ENCODE measurements at places on chromosomes 16 and 17.

DNA sequence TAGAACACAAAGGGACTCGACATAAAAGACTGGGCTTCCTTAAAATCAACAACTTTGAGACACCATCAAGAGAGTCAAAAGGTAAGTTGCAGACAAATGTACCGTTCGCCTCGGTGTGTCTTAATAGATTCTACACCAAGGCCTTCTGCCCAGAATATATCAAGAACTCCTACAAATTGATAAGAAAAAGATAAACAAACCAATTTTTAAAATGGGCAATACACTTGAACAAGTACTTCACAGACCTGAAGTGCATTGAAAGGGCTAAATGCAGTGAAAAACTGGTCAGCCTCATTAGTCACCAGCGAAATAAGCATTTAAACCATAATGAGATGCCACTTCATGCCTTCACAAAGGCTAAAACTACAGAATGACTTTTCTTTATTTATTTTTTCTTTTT, 20.4 kb upstream of the BAHCC1 start:
- no peak for DNase-seq

DNA sequence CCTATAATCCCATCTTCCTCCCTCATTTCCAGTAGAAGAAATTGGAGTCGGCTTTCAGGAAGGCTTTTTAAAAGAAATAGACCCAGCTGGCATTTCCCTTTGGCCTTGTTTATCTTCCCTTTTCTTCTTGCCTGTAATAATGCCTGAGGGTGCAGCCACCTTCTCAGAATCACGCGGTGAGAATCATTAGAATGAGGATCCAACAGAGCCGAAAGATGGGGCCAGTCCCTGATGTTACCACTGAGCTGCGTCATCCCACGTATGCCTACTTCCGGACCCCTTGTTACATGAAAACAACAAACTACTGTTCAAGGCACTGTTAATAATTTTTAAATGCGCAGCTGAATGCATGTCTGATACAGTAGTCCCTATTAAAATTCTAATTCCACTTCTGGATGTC, 24.1 kb downstream of the SDR42E1 start:
- DNase-seq: no peak

DNA sequence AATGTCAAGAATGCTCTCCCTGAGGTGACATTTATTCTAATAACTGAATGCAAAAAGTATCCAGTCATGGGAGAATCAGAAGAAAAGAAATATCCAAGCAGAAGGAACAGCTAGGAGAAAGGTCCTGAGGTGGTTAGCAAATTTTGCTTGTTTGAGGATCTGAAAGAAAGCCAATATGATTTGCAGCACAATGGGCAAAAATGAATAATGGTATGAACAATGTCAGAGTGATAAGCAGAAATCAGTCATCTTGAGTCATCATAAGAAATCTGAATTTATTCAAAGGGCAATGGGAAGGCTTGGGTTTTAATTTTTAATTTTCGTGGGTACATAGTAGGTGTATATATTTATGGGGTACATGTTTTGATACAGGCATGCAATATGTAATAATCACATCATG, 68.5 kb downstream of the BRIP1 start:
- no peak for DNase-seq

GRCh38 chr16:15141586-15141985, 47.5 kb upstream of the RRN3 start:
- no peak for DNase-seq

DNA sequence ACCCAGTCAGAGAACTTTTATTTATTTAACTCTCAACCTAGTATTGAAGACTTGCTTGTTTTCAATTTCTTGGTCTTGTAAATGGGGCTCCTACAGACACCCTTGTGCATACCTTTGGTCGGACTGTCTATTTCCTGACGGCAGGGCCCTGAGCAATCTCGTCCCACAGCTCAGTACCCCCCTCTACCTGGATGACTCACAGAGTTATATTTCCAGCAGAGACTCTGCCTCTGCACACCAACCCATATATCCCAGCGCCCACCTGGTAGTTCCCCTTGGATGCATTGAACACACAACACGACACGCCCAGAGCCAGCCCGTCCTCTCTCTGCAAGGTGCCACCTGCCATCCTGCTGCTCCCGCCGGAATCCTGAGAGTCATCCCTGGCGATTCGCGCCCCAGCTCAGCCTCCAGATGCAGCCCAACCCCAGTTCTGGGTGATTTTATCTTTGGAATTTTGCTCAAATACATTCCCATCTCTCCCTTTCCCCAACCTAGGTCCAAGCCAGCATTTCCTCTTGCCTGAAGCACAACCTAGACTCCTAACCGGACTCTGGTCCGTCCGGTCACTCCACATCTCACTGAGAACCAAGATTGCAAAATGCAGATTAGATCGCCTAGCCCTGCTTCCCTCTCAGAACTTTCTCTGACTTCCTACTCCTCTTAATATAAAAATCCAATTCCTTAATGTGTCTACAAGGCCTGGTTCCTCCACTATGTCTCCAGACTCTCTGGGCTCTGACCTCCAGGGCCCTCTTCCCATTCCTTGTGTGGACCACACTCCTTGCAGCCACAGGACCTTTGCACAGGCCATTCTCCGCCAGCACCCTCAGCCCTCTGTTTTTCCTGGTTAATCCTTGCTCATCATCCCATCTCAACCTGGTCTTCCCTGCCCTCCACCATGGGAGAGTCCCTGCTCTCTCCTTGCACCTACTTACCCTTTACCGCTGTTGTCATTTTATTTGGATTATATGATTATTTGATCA, 129.2 kb downstream of the SEC14L1 start:
- DNase-seq: no peak

- no peak for DNase-seq
Measured at GRCh38 chr17:62093188-62094155, 28.4 kb upstream of the MED13 start.

- DNase-seq: no peak
Measured at GRCh38 chr16:48217708-48218107, 26.4 kb upstream of the LONP2 start.

GRCh38 chr16:68529931-68530701, 9.0 kb upstream of the ZFP90 start:
- peak; percentile 88 for DNase-seq

- peak; percentile 96 for DNase-seq
Measured at GRCh38 chr17:45371414-45372324, 54.8 kb upstream of the MAP3K14 start.

- DNase-seq: peak; percentile 42
Measured at GRCh38 chr17:57959929-57960328, 4.7 kb upstream of the CUEDC1 start.

GRCh38 chr17:33562792-33563191, 269.7 kb upstream of the ASIC2 start:
- DNase-seq: no peak

DNA sequence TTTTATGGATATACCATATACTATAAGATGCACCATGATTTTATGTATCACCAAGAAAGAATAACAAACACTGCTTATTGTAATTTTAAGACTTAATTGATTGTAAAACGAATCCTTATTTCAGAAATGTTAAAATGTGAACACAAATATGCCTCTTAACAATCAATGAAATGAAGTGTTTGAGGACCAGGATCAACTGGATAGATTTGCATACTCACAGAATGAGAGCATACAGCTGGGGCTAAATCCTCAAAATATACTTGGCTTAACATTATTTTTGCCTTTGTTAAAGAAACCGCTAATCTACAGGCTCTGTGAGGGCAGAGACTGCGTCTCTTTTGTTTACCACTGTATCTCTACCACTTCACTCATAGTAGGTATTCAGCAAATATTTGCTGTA, 93.6 kb downstream of the SPACA3 start:
- DNase-seq: no peak

GRCh38 chr17:62627219-62627903, at the start of gene MRC2:
Gene MRC2, plus strand, starts transcription at chr17:62627670. Its CDS starts 133 bp downstream, at chr17:62627803.
- DNase-seq: peak; percentile 90

- DNase-seq: no peak
Measured at GRCh38 chr17:27496437-27496943, 40.2 kb downstream of the KSR1 start.

GRCh38 chr16:87321336-87322107, 4.3 kb upstream of the C16orf95 start:
- DNase-seq: no peak

DNA sequence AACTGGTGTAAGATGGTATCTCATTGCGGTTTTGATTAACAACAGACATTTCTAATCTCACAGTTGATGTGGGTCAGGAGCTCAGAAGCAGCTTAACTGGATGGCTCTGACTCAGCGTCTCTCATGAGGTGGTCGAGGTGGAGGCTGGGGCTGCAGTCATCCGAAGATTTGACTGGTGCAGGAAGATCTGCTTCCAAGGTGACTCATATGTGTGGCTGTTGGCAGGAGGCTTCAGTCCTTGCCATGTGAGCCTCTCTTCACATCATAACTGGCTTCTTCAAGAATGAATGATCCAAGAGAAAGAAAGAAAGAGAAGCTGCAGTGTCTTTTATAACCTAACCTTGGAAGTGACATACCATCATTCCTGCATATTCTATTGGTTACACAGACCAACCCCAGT, 376.1 kb downstream of the SEC14L1 start:
- DNase-seq: no peak

DNA sequence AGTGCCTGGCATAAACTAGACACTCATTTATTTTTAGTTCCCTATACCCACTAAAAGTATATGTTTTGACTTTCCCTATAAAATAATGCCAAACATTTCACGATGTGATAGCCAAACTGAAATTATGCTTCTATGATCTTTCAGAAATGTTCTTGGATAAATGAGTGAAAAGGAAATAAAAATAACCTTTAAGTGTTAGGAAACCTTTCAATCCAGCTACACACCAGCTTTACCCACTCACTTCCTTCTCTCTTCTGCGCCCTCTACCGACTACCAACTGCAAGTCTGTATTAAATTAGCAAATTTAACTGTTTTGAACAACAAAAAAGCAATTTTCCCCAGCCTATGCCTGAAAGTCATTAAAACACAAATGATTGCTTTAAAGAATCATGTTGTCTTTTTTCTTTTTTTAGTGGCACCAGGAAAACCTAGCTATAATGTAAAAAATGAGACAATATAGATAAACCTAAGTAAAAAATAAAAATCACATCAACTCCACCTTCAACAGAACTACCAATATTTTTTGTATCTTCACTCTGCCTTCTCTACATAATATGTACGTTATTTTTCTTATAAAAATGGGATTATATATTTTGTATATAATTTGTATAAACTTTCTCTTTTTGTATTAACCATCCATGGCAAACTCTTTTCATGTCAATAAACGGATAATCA, 13.2 kb upstream of the TMEM100 start:
- no peak for DNase-seq

- no peak for DNase-seq
Measured at GRCh38 chr16:11004973-11005610, 60.7 kb downstream of the CLEC16A start.

- peak; percentile 88 for DNase-seq
Measured at GRCh38 chr16:10181196-10182162, 749 bp downstream of the GRIN2A start.

DNA sequence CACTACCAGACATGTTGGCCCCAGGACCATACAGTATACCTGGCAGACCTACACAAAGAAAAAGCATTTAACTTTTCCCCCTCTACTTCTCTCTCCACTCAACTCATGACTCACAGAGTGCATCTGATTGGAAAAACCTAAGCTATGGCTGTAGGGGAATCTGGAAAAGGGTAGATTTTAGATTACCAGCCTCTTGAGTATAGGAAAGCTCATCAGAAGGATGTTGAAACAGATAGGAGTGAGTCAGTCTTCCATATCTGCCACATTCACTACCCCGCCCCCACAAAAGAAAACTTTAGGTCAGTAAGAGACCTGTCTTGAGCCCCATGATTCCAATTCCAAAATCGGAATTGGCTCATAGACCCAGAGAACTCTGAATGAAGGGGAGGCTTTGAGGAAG, 12.3 kb downstream of the KRT9 start:
- DNase-seq: no peak

DNA sequence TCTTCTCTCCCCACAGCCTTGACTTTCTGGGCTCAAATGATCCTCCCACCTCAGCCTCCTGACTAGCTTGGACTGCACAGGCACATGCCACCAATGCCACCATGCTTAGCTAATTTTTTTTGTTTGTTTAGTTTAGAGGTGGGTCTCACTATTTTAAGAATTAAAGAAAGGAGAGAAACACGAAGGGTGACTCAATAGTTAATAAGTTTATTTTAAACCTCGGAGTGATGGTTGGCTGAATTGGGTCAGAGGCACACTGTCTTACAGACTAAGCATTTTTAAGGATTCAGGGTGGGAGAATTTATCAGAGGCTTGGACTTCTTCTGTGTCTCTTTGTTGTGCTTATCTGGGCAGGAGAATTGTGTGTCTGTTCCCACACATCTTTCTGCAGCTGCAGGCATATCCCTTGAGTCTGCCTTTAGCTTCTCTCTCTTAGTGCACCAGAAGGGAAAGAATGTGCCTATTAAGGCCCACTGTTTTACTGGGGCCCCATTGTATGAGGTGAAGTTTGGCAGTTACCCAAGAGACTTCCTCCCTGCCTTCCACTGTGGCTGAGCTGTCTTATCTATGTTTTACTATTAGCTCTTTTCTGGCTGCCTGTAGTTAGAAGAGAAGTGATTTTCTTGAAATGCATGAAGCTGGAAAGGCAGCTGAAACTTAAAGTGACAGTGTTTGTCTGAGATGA, 2172.0 kb downstream of the TP53TG3F start:
- DNase-seq: no peak

DNA sequence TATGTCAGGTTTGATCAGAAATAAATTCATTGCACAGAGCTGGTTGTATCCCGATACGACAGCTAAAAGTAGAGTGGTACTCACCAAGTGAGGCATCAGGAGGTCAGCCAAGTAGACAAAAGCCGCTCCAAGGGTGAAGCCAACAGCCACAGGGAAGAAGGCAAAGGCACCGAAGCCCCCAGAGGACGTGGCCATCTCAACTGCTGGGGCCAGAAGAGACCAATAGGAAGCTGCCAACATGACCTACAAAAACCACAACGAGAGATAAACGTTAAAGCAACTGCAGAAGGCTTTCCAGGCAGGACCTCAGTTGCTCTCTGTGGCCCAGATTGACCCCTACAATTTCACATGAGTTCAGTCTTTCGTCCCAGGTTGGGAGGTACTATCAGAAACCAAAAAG, 61.0 kb downstream of the SLC39A11 start:
- DNase-seq: no peak

DNA sequence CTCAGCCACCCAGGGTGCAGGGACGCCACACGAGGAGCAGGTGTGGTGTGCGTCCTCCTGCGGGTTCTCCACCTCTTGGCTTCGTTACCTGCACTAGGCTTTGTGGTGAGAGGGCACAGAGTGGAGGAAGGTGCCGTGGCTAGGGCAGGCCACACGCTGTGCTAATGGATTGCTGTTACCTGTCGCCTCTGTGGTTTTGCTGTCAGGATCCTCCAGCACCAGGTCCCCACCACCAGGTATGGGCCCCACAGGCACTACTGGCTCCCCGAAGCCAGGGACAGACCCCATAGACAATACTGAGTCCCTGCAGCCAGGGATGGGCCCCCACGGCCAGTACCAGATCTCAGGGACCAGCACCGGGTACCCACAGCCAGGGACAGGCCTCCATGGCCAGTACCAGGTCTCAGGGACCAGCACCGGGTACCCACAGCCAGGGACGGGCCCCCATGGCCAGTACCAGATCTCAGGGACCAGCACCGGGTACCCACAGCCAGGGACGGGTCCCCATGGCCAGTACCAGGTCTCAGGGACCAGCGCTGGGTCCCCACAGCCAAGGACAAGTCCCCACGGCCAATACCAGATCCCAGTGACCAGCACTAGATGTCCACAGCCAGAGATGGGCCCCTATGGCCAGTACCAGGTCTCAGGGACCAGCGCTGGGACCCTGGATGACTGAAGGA, 315.6 kb downstream of the SEC14L1 start:
- no peak for DNase-seq
